GOT3 (cell line): ENCODE measurements at places on chromosomes 11 and 22.
A peak's percentile ranks its signal among the peaks of the same experiment; 100 is the strongest.

- DNase-seq, result no peak
Observed at GRCh38 chr11:19389787-19390303, 149.1 kb upstream of the E2F8 start.

- DNase-seq, result no peak
Observed at GRCh38 chr11:126034039-126034932, 28.4 kb downstream of the CDON start.

DNA sequence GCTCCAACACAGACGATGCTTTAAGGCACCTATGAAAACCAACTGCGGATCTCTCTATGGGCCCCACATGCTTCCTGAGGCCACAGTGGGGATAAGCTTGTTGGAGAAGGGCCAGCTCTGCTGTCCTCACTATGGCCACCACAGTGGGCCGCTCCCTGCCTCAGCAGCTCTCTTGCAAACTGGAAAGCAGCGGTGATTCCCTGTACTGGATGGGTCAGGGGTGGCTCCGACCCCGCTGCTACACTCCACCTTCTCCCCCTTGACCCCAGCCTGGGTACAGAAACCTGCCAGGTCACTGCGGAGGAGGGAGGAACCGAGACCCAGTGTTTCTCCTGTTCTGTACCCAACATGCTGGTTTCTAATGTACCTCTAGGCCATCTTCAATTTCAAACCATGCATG is 403.9 kb downstream of the CTTN start:
- no peak for DNase-seq

GRCh38 chr11:86443415-86443814 is 68.7 kb downstream of the CCDC81 start:
- no peak for DNase-seq

DNA sequence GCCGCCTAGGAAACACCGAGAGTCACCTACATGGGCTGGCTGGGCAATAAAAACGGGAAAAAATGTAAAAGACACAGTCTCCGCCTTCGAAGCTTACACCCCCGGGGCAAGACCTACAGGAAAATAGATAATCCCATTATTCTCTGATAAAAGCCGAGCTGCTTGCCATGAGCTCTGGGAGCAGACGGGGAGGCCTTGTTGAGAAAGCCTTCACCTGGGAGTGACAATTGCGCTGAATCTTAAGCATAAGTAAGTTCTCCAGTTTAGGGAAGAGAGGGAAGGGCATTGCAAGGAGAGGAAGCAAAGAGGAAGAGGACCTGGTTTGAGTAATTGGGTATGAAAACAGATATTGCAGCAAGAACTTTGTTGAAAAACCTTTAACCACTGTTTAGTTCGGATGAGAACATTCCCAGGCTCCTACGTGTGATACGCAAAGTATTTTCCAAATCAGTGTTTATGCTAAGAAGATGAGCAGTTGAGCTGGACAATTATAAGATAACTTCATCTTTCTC is 813 bp upstream of the BTBD10 start:
- no peak for DNase-seq

GRCh38 chr11:115222863-115223530 is 281.2 kb downstream of the CADM1 start:
- no peak for DNase-seq

GRCh38 chr11:123188508-123189165 is 6.4 kb downstream of the CLMP start:
- DNase-seq, result no peak

DNA sequence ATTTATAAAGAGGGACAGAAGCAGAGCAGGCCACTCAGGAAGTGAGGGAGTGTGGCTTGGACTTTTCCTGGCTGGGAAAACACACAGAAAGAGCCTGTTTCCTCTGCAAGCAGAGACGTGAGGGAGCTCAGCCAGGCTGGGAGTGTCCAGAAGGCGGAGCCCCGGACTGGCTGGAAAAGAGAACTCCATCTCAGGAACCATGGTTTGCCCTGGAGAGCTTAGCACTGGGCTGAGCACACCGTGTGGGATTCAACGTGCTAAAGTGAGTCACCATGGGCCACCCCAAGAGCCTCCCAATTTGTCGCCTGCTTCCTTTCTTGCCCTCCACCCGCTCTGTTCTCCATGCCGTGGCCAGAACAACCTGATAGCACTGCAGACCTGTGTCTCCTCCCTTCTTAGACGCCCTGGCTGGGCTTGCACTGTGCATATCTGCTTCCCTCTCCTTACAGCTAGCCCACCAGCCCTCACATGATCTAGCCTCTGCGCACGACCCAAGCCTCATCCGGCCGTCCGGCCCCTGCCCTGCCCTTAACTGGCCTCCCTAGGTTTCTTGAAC is 51.8 kb downstream of the GALNT18 start:
- DNase-seq, result no peak

GRCh38 chr22:19845054-19845722 is 9.5 kb downstream of the GNB1L start:
- DNase-seq, result no peak

- DNase-seq, result no peak
Observed at GRCh38 chr22:45891471-45891995, 85.4 kb downstream of the WNT7B start.

DNA sequence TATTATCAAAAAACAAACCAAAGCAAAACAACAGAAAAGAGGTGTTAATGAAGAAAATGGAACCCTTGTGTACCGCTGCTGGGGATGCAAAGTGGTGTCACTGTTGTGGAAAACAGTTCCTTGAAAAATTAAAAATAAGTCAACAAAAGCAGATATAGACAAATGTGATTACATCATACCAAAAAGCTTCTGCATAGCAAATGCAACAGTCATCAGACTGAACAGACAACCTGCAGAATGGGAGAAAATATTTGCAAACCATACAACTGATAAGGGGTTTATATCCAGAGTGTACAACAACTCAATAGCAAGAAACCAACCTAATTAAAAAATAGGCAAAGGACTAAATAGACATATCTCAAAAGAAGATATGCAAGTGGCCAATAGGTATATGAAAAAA is 22.9 kb upstream of the CARS1 start:
- no peak for DNase-seq

GRCh38 chr11:90134478-90135003 is at the start of gene NAALAD2:
Gene NAALAD2 (plus strand): TSS chr11:90134663. CDS start chr11:90134759, 96 bp downstream.
- no peak for DNase-seq

DNA sequence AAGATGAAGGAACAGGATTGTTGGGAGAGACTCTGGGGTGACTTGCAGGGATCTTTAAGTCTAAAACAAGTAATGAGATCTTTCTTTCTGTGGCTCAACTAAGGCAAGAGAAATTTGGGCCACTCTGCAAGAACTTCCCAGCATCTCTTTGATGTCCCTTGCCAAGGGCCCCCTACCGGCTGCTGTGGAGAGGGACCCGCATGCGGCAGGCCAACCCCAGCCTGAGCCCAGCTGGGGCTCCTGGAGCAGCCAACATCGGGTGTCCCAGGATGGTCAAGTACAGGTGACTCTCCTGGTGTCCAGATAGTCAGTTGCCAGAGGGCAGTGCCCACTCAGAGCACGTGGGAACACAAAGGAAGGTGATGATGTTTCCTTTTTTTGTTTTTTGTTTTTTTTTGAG is 363.2 kb downstream of the TBC1D22A start:
- DNase-seq, result no peak

GRCh38 chr11:32792111-32792947 is 2.1 kb downstream of the CCDC73 start:
- DNase-seq, result no peak

GRCh38 chr11:97722065-97722464 is 1298.7 kb upstream of the CNTN5 start:
- no peak for DNase-seq

DNA sequence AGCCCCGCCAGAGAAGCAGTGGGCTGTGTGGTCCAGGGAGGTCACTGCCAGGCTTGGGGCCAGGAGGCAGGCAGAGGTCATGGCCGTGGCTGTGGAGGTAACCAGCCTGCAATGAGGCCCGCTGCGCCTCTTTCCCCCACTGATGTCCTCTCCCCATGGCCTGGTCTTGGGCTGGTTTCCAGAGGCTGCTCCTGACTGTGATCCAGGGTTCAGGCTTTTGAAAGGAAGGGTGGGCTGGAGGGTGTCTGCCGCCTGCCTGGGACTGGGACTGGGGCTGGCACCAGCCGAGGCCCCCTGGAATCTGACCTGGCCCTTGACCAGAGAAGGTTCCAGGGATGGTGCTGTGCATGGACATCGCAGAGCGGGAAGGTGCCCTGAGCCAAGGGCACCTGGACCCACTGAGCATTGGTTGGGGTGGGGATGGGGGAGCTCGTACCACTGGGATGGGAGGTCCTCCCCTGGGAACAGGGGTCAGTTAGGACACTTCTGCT is 59.6 kb upstream of the THY1 start:
- no peak for DNase-seq

DNA sequence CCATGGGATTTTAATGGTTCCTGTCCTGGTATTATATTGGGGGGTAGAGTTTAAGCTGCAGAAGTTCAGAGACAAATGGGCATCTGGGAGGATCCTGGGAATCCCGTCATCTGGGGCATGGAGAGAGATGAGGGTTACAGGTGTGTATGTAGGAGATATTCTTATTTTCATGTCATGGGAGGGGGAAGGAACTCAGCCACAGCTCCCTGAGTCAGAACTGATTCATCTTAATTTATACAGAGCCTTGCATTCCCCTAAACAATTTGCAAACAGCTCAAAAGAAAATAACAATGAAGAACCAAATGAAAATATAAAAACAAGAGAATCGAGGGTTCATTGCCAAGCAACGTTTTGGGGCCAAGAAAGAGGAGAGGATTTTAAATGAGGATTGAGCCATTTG is 155.9 kb upstream of the TBCEL start:
- DNase-seq, result no peak

- DNase-seq, result peak; percentile 20
Observed at GRCh38 chr22:36252754-36253522, at the start of gene APOL1. Gene APOL1 (plus strand): TSS chr22:36253133. CDS start chr22:36254956, 1,823 bp downstream.

DNA sequence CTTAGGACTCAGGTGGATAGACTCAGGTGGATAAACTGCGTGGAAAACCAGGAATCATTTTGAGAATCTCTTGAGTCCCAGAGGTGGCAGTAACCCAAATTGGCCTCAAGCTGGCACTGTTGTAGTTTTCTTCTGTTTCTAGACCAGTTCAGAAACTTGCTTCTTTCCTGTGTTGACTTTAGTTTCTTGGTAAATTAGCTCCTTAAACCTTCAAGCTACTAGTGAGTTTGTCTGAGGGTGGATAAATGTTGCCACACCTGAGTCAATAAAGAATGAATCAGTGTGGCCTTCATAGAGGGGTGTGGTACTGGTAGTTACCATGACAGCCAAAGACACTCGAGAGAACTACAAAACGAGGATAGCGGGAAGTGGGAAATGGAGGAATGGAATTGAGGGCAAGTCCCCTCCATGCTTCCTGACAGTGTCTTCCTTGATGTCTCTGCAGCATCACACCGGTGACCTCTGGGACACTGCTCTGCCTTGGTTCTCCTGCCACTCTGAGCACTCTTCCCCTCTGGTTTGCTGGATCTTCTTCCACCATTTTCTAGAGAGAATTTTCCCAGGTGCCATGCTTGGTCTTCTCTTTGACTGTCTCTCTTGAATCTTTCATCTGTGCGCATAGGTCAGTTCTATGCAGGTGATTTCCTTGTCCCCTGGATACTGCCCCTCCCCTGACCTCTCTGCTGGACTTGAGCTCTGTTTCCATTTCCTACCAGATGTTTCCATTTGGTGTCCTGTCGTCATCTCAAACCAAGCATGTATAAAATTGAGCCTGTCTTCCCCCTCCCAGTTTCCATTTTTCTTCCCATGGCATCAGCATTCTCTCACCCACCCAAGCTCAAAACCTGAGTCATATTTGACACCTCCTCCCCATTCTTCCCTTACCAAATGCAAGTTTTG is 7.2 kb downstream of the POLD4 start:
- DNase-seq, result no peak

DNA sequence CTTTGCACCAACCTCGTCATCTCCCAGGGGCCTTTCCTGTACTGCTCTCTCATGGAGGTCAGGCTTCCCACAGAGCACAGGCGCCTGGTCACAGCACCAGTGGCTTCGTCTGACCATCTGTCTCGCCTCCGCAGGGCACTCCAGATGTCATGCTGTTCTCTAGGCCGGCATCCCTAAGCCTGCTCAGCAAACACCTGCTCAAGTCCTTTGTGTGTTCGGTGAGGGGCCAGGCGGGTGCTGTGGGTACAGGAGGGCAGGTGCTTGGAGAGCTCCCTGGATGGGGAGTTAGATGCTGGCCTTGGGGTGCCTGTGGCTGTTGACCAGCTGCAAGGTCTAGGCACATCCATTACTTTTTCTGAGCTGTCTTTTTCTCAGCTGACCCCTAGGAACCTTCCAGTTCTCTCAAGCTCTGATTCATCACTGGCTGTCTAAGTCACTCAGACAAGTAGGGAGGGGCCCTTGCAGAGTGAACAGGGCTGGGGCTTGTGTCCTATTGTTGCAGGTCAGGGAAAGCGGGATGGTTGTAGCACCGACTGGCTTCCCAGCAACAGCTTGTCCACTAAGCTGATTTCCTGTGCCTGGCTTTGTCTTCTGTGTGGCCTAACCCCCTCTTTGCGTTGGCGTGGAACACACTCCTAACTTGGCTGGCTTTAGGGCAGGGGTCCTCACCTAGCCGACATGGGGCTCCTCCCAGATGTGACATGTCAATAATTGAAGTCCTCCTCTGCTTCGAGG is 9.2 kb downstream of the CLDN5 start:
- no peak for DNase-seq
